ENCODE measurements at places on chromosomes 7 and 10.

DNA sequence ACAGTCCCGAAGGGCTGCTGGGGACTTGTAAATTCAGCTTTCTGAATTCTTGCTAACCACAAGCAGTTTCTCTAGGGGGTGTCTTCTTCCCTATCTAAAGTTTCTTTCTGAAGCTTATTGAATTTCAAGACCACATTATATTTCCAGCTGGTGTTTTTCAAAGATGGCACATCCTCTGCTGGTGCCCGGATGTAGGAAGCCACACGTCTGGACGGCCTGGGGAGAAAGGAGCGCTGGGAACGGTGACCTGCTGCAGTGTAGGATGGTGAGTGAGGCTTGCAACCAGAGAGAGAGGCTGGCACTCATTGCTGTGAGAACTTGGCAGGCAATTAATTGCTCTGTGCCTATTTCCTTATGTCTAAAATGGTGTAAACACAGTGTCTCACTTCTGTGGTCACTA is 776.4 kb downstream of the TYW1 start:
- no peak for DNase-seq

- DNase-seq, result no peak
Measured at GRCh38 chr10:21314111-21314626, 211.3 kb downstream of the SKIDA1 start.

GRCh38 chr10:19290770-19291169 is 242.2 kb downstream of the MALRD1 start:
- no peak for DNase-seq

- DNase-seq, result no peak
Measured at GRCh38 chr7:88216276-88216675, 3.6 kb downstream of the SRI start.

- no peak for DNase-seq
Measured at GRCh38 chr7:7919449-7919945, 49.1 kb upstream of the GLCCI1 start.

GRCh38 chr7:117870448-117871130 is 2.7 kb downstream of the CTTNBP2 start:
- no peak for DNase-seq

DNA sequence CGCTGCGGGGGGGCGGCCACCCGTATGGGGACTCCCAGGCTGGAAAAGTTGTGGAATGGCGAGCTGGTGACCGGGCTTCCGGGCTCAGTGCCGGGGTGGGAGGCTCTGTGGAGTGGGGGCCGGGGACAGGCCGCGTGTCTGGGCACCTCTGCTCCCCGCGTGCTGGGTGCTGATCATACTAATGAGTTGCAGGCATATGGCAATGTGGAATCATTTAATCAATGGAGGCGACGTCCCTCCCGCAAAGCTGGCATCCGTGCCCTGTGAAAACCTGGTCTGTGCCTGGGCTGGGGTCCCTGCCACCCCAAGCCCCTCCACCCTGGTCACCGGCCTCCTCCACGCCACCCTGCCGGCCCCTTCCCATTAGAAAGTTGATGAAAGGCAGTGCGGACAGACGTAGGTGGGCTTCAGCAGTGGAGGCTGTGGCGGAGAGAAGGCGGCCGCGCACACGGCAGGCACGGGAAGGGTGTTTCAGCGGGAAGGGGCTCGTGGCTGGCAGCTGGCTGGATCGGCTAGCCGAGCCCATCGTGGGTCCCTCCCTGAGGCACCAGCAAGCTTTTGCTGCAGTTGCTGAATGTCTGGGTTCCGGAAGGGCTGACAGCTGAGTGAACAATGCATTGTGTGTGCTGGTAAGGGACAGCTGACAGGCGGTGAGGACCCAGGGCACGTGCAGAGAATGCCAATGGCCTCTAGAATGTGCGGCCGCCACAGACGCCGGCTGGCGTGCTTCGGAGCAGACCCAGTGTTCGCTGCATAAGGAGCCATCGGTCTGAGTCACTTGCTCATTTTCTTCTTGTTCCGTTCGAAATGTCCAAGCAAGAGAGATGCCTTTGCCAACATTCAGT is 1.5 kb downstream of the ADGRA1 start:
- DNase-seq, result no peak

DNA sequence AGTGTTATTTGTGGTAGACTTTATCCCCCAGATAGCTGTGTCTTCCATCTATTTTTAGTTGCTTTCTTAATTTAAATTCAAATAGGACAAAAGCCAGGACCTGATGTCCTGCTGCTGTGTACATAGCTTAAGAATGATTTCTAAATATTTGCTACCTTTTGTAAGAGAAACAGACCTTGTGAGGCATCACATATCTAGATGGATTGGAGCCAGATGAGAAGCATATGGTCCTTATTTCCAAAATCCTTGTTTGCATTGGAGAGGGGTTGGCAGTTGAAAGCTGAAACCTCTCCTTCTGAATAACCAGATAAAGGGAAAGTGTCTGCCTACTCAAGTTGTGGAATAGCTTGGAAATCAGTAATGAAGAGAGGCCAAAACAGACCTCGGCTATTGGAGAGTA is 50.7 kb upstream of the AMPH start:
- no peak for DNase-seq

Measured in ACHN (cell line).